KG1 (cell line): ENCODE measurements at places on chromosomes 3 and 15.

DNA sequence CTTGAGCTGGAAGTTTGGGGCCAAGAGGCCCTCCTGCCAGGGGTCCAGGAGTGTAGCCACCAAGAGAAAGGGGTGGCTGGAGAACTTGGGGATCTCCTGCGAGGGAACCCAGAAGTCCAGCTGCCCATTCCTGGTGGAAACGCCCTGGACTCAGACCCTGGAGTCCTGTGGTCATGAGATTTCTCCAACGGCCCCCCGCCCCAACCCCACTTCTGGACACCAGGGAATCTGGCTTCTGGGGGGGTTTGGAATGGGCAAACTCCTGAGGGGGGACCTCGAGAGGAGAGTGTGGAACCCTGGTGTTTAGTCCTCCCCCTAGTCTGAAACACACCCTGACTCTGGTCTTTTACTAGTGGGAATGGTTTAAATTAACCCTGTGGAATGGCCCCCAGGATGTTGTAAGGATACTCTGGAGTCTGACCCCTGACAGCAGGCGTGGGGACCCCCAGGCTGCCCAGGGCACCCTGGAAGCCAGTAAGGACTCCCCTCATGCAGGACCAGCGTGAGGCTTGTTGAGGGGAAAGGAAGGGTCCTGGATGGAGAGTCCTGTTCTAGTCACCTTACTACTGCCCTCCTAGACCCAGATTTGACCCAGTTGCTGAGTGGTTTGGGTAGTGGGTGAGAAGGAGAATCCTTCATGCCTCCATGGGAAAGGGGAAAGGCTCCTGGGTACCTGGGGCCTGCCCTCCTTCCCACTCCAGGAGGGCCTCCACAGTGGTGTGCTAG lies 540 bp downstream of the KLHDC8B start:
- DNase-seq: no peak

DNA sequence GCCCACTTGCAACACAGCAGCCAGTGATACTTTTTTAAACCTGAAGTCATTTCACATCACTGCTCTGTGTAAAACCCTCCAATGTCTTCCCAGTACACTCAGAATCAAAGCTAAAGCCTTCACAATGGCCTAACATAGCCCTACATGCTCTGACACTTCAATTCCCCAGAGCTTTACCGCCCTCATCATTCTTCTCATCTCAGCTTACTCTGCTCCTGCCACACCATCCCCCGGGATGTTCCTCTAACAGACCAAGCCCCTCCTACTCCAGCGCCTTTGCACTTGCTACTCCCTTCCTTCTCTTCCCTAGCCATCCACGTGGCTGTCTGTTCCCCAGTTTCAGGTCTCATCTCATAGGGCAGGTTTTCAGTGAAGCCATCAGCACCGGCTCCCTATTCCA lies 194.0 kb downstream of the SSR3 start:
- DNase-seq: no peak

DNA sequence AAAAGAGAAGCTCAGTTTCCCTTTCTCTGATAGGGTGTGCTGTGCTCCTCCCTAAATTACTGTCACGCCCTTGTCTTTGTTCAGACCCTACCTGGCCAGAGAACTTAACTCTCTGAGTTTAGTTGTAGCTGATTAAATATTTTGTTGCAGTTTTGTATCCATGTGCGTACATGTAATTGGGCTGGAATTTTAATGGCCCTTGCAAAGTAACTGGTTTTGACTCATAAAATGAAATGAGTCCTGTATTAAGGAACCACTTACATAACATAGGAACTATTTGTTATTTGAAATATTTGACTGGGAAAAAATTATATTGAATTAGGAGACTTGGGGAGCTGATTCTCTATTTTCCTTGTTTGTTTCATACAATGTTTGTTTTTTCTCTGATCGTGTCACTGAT lies 80.2 kb downstream of the LRRK1 start:
- no peak for DNase-seq

- no peak for DNase-seq
Observed at GRCh38 chr3:132033471-132033870, 1.3 kb downstream of the CPNE4 start.

GRCh38 chr15:74451322-74451721 lies 9.6 kb downstream of the UBL7 start:
- DNase-seq: no peak

DNA sequence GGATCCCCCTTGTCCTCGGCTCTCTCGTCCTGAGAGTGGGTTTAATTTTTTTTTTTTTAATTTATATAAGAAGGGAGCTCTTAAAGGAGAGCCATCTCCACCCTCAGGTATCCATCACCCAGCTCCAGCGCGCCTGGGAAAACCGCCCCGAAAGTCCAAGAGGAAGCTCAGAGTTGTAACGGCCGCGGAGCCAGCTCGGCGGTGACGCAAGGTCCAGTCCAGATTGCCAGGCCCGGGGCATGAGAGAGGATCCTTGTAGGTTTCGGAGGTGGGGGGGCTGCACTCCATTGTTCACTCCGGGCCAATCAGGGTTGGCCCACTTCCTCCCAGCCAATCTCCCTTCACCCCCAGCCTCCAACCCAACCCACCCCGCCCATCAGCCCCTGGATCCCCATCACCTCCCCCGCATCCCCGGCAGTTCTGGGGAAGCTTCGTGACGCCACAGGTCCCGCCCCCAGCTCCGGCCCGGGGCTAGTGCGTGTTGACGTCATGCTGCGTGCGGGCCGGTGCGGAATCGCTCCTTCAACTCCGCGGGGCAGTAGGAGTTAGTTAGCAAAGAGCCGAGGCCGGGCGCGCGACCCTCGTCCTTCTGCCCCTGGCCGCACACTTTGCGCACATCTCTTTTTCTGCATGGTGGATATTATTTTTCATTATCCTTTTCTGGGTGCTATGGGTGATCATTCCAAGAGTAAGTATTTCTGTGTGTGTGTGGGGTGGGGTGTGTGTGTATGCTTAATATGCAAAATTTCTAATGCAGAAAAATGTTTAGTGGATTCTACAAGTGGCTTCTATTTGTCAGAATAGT lies at the start of gene ISL2:
TSS of gene ISL2 (plus strand) at position 520 of the 805 bp plus-strand sequence. CDS start at position 631, 111 bp downstream.
- no peak for DNase-seq

DNA sequence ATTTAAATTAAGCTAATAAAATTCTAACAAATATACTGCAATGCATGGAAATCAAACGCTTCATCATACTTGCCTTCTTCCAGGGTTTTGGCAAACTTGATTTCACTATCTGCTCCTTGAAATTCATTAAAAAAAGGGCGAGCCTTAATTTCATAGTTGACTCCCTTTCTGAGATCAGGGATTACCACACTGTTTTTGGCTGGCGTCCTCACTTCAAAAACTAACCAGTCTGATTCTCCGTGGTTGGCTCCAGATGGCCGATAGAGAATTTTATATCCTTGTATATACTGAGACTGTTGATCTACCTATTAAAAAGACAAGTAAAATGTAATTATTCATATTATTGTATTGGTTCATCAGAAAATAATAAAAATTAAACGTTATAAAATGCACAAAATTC lies 1106.8 kb downstream of the ROBO1 start:
- DNase-seq: no peak

GRCh38 chr3:49654955-49655556 lies 19.1 kb upstream of the APEH start:
- DNase-seq: no peak

- DNase-seq: no peak
Observed at GRCh38 chr3:30135190-30135589, 471.2 kb upstream of the TGFBR2 start.

GRCh38 chr3:185724761-185725160 lies 100.1 kb downstream of the IGF2BP2 start:
- no peak for DNase-seq

- no peak for DNase-seq
Observed at GRCh38 chr3:99295836-99296235, 342.6 kb upstream of the COL8A1 start.

DNA sequence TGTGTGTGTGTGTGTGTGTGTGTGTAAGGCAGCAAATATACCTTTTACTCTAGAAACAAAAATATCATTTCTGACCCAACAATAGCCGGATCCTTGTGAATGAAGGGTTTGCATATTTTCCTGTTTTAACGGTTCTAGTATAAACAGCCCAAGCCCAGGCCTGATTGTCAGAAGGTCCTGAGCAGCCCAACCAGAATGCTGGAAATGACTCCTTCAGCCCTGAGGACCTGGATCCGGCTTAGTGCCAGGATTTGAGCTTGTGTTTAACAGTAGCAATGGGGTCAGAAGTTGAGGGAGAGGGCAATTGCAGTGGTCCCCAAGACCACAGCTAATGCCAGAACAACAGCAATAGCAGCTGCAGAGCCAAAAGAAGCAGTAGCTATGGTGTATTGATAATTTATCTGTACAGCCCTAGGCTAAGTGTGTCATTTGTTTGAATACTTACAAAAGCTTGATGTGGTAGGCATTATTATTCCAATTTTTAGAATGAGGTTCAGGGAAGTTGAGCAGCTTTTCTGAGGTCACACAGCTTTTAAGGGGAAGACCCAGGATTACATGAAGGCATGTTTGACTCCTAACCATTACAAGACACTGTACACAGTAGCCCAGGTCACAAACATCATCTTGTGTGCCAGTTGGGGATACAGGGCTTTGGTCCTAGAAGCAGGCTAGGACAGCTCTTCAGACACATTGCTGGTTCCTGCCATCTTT lies 12.8 kb downstream of the FOXL2 start:
- no peak for DNase-seq

- DNase-seq: no peak
Observed at GRCh38 chr15:71485094-71485693, 325.2 kb upstream of the NR2E3 start.

DNA sequence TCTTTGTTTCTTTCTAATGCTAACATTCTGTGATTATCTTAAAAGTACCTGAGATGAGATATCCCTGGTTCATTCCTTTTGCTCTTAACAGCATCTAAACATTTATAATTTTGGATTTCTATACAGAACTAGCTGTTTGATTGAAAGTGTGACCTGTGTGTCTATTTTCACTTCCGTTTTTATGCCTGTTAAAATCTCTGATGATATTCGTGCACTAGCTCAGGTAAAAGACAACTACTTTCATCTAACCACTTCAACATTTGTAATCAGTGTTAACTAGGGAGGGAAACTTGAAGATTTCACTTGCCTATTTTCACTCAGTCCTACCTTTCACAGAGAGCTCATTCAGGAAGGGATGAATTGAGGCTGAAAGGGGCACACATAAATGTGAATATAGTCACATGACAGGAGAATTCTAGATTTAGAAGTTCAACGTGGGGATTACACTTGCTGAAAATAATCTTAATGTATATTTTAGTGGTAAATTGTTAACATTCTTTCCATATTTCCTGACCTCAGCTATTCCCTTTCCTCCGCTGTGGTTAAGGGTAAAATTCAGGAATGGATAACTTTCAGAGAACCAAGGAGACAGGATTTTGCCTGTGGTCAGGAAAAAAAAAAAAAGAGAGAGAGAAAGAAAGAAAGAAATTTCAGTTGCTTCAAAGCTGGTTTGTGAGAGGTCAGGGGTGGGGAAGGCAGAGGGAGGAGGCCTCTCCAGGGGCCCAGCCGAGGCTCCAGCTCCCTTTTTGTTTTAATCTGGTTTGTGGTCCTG lies 159.8 kb upstream of the TSC22D2 start:
- no peak for DNase-seq

GRCh38 chr3:197269024-197269423 lies 29.4 kb downstream of the DLG1 start:
- DNase-seq: no peak

DNA sequence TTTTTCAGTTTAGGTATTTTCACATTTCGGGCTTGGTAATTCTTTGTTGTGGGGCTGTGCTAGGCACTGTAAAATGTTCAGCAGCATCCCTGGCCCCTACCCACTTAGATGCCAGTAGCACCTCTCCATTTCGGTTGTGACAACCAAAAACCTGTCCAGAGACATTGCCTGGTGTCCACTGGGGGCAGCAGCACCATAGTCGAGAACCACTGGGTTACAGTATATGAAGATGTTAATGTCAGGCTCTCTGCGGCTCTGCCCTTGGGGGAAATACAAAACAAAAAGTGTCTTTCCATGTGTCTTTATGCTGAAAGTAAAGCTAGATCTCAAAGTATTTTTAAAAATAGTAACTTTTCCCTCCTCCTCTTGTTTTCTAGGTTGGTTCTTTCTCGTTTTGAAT lies 177.2 kb downstream of the ITPR1 start:
- DNase-seq: no peak

DNA sequence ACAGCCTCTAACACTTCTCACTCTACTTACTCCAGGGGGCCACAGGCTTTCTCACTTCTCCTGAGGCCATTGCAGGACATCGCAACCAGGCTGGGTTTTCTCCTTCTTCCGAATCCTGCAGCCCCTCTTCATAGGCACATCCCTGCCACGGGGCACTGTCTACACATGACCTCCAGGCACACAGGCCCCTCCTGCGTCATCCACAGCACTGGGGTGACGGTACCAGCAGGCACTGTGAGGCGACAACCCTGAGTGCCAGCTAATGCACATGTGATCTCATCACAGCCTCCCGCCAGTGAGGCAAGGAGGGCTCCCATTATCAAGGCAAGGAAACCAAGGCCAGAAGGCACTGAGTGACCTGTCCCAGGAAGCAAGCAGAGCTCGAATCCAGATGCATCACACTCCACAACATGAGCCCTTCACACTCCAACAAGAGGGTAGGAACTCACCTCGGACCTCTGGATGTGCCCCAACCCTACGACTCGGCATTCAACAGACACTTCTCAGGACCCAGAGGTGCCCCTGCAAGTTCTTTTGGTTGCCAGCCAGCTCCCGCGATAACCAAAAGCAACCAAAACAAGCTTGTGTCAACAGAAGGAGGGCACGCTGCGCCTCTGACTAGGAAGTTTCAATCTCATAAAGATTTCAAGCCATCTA lies 16.7 kb downstream of the FAM174B start:
- no peak for DNase-seq

GRCh38 chr3:11072631-11073030 lies 80.1 kb downstream of the SLC6A1 start:
- DNase-seq: no peak

DNA sequence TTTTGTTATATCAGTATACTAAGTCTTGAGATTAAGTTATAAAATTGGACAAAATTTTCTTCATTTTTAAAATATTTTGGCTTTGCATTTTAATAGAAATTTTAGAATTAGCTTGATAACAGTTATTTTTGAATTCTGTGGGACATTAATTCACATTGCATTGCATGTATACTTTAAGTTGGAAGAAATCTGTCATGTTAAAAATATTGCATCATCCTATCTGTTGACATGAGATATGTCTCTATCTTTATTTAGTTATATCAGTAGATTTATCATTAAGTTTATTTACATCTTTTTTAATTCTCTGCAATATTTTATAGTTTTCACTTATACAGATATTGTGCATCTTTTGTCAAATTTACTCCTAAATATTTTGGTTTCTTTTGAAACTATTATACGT lies 904.6 kb upstream of the NR2F2 start:
- DNase-seq: no peak

- no peak for DNase-seq
Observed at GRCh38 chr15:57329582-57330367, 46.5 kb upstream of the CGNL1 start.
